ENCODE measurements at places on chromosomes 11 and 22. TPM values are rescaled to one million over a fixed set of nuclear protein-coding genes. Genes with fewer than 3 reads are reported as not detected.

DNA sequence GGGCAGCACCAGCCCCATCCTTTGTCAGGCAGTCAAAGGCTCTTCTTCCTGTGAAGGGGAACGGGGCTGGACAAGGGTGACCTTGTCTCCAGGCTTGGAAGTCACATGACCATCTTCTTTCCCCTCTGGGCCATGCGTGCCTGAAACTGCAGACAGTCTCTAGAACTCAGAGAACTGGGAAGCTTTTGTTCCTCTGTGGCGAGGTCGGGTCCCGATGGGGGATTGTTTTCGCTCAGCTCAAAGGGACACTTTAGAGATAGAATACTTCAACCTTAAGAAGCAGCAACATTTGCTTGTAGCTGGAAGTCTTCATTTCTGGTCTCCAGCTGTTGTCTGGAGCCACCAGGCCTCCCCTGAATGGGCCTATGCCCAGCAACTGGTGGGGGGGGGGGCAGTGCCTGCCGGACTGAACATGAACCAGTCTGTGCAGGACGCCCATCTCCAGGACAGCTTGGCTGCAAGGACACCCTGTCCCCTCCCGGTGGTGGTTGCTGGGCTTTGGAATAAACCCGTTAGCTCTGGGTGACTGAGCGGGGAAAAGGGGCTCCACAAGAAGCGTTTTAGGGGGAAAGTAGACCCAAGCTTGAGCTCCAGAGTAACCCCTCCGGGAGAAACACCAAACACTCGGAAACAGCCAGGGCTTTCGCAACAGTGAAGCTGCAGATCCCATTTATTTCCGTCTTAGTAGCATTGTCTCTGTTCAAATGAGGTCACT, 55.7 kb upstream of the EMID1 start:
- no peak for DNase-seq

DNA sequence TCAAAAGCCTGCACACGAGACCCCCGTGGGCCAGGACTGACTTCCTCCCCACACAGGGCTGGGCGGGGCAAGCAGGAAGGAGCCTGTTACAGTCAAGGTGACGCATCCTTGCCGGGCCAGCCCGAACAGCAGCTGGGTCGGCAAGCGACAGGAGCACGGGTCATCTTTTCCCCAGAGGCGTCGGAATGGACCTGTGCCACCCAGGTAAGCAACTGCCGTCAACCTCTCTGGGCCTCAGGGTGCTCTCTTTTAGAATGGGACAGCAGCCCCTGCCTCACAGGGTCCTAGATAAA, at the start of gene CYTH4:
Gene CYTH4 (plus strand): TSS at position 124 of the 293 bp plus-strand sequence. CDS start 62 bp downstream, at position 186.
- DNase-seq: peak; percentile 72

GRCh38 chr22:22425783-22426624, 82.5 kb downstream of the ZNF280B start:
- no peak for DNase-seq

GRCh38 chr22:27309697-27310096, 491.9 kb downstream of the MN1 start:
- DNase-seq: no peak

GRCh38 chr11:107821199-107821927, 37.2 kb downstream of the SLC35F2 start:
- DNase-seq: no peak

DNA sequence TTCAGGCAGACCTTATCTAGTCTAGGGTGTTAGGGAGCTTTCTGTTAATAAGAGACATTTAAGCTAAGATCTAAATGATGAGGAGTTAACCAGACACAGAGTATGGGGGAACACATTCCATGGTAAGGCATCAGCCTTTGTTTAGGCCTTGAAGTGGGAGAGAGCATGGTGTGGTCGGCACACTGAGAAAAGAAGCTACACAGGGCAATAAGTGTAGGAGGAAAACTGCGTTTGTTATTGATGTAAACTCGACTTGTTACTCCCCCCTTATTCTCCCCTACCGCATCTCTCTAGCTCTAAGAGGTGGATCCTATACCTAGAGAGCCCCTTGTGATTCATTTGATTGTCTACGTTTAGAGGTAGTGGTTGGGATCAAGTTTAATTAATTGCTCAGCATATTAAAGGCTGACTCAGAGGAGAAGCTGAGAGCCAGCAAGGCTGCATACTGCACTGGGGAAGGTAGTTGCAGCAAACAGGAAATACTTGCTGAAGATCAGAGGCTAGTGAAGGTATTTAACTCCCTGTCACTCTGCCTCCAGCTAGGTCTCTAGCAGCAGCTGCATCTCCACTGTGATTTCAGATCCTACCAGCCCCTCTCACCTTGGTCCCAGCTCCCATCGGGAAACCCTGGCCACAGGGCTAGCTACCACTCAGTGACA, 86.8 kb upstream of the TEAD1 start:
- no peak for DNase-seq

- DNase-seq: no peak
Observed at GRCh38 chr11:82864268-82864667, 36.0 kb downstream of the PRCP start.

- DNase-seq: no peak
Observed at GRCh38 chr11:107666911-107667613, 44.8 kb downstream of the SLN start.

GRCh38 chr11:64799623-64800302, 3.3 kb downstream of the MAP4K2 start:
- no peak for DNase-seq

- no peak for DNase-seq
Observed at GRCh38 chr11:87767615-87768014, 407.6 kb downstream of the RAB38 start.

GRCh38 chr11:77111277-77111676, 8.6 kb downstream of the OMP start:
- no peak for DNase-seq

- no peak for DNase-seq
Observed at GRCh38 chr22:27636716-27637508, 164.6 kb downstream of the MN1 start.

Gene MRGPRX1
- total RNA-seq: not detected

Gene IL18BP
- total RNA-seq: 9.5 TPM

Gene LDHAL6A
- not detected for total RNA-seq

Gene GGTLC3
- total RNA-seq: not detected

Gene DLG2
- 1.5 TPM for total RNA-seq
